Nucleus accumbens (tissue), 56 donors: ENCODE measurements at places on chromosomes 7 and 10.

DNA sequence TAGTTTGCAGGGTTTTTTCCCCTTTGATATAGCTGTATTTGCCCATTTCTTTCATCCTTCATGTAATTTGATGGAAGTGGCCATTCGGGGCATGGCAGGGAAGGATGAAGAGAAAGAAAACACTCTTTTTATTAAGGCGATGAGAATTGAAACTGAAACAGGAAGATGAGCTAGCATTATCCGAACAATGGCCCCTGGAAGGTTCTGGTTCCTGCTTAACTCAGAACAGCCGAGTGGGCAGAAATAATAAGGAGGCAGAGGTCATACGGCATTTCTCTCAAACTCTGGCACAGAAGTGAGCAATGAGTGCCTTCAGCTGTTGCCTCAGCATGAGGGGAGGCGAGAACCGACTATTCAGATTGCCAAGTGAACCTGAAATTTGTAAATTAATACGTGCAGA lies 113.2 kb upstream of the MYO3A start:
- DNase-seq: no peak

GRCh38 chr10:17075533-17076359 lies 53.9 kb downstream of the CUBN start:
- no peak for DNase-seq

- no peak for DNase-seq
Measured at GRCh38 chr7:39434012-39434411, 132.2 kb upstream of the YAE1 start.

DNA sequence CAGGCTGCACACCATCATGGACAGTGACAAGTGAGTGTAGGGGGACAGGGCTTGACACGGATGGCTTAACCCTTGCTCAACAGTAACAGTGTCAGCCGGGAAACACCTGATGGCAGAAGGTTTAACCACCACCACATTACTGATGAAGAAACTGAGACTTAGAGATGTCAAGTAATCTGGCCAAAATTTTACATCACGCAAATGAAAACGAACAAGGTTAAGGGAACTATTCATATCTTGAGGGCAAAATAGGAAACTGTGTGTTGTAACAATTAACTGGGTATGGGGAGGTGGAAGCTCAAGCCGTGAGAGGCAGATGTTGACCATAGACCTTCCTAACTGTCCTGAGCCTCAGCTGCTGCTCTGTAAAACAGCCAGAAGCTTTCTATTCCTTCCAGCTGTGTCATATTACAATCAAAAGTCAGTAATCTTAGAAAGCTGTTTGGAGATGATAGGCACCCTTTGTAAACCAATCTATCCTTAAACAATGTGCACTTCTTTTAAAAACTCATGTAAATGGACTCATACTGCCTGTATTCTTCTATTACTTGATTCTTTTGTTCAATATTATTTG lies 68.4 kb downstream of the ABCC2 start:
- no peak for DNase-seq

DNA sequence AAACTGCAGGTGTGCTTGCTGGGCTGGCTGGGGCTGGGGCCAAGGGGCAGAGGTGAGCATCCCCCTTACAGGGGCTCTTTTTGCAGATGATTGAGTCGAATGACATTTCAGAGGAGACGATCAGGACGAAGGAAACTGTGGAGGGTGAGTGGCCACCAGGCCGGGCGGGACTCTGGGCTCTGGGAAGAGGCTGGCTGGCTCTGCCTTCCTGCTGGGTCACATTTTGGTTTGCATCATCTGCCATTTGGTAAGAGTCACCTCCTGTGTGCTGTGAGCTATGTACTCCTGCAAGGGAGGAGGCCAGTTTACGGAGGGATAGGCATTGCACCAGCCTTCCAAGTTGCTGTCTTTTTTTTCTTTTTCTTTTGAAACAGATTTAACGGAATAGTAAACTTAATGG lies 73.0 kb upstream of the GTF2IRD1 start:
- DNase-seq: no peak

DNA sequence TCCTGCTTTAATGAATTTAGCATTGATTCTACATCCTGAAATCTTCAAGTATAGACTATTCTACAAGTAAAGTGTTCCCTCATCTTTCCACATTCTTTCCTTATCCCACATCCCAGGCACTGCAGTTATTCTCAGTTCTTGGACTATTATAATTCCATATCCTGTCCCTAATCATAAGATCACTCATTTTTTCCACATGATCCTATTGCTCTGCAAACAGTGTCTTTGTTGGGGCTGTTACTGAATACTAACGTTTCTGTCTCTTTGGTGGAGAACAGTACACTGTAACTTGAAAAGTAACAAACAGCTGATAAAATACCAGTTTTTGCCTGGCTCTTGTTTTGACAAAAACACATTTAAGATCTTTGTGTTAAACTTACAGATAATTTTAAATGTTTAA lies 769.9 kb downstream of the MAGI2 start:
- no peak for DNase-seq

- no peak for DNase-seq
Measured at GRCh38 chr10:122127943-122128342, 139.0 kb downstream of the TACC2 start.

- DNase-seq: no peak
Measured at GRCh38 chr10:108673741-108674140, 1249.6 kb downstream of the XPNPEP1 start.

DNA sequence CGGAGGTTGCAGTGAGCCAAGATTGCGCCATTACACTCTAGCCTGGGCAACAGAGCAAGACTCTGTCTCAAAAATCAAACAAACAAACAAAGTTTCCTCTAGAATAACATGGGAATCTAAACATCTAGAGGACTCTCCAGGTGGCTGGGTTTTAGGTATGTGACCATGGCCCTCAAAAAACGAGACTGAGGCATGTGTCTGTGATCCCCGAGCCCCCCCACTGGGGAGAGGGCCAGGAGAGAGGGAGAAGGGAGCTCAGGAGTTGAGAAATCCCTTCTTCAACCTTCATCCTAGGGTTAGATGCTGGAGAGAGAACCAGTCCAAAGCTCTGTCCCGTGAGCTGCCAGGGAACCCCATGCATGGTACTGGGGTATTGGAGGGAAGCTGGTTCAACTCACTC lies 188.0 kb upstream of the LYZL2 start:
- DNase-seq: no peak

- no peak for DNase-seq
Measured at GRCh38 chr10:70494536-70494935, 16.0 kb downstream of the PALD1 start.

- no peak for DNase-seq
Measured at GRCh38 chr7:28410628-28411531, 1.4 kb upstream of the CREB5 start.

DNA sequence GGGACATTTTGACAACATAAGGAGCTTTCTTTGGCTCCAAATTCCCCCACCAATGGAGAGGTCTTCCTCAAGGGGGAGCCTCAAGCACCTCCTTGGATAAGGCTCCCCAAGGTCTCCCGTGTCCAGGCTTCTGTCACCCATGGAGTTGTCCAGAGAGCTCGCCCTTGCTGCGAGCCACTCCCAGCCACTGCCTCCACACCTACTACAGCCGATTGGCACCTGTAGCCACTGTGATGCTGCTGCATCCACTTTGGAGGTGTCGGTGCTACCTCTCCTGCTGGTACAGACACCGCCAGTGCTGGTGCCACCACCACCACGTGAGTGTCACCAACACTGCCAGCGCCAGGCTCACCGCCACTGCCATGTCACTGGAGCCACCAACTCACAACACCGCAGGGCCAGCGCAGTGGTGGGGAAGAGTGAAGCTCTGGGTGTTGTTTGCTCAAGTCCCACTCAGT lies 22.1 kb upstream of the ENO4 start:
- DNase-seq: no peak

- no peak for DNase-seq
Measured at GRCh38 chr7:133207687-133208086, 45.2 kb upstream of the EXOC4 start.

DNA sequence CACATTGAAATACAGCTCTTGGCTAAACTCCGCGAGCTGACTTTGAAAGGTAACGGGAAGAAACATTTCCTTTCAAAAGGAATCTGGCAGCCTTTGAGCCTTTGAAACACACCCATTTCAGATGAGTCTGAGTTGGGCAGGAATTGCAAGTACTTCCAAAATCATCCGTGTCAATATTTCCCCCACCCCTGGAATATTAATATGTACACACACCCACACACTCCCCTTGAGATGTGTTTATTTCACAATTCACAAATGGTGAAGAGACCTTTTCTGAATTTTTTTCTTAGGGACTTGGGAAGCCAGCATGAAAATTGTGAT lies 438.7 kb upstream of the NRP1 start:
- no peak for DNase-seq

GRCh38 chr10:109894516-109894915 lies 28.8 kb downstream of the XPNPEP1 start:
- DNase-seq: peak; percentile 13

- no peak for DNase-seq
Measured at GRCh38 chr10:31146491-31147209, 115.0 kb upstream of the ZNF438 start.

GRCh38 chr10:96374639-96374984 lies 15.8 kb upstream of the OPALIN start:
- DNase-seq: no peak

GRCh38 chr7:50677638-50677996 lies 105.1 kb downstream of the GRB10 start:
- DNase-seq: no peak

DNA sequence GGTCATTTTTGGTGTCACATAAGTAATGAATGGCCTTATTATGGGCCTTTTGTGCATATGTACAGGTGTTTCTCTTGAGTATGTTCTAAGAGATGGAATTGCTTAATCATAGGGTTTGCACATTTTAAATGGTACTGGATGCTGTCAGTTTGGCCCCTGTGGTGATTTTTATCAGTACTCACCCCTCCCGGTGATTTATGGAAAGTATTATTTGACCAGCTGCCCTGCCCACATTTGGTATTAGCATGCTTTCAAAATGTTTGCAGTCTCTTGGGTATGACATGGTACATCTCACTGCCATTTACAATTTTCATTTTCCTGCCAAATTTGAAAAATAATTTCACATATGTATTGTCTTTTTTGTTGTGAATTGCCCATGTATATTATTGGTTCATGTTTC lies 427.7 kb downstream of the LRMDA start:
- DNase-seq: no peak

- no peak for DNase-seq
Measured at GRCh38 chr7:17934612-17935240, 5.6 kb downstream of the SNX13 start.

GRCh38 chr10:108104551-108105156 lies 940.1 kb upstream of the SORCS1 start:
- no peak for DNase-seq

DNA sequence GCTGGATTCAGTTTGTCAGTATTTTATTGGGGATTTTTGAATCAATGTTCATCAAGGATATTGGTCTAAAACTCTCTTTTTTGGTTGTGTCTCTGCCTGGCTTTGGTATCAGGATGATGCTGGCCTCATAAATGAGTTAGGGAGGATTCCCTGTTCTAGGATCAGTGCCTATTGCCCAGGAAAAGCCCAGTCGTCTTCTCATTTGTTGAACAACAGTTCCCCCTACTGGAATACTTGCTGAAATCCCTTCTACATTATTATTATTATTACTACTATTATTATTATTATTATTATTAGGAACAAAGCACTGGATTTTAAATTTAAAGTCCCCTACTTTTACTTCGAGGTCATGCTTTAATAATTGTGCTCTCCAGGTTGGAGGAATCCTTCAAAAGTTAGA lies 528.9 kb downstream of the MAGI2 start:
- no peak for DNase-seq

DNA sequence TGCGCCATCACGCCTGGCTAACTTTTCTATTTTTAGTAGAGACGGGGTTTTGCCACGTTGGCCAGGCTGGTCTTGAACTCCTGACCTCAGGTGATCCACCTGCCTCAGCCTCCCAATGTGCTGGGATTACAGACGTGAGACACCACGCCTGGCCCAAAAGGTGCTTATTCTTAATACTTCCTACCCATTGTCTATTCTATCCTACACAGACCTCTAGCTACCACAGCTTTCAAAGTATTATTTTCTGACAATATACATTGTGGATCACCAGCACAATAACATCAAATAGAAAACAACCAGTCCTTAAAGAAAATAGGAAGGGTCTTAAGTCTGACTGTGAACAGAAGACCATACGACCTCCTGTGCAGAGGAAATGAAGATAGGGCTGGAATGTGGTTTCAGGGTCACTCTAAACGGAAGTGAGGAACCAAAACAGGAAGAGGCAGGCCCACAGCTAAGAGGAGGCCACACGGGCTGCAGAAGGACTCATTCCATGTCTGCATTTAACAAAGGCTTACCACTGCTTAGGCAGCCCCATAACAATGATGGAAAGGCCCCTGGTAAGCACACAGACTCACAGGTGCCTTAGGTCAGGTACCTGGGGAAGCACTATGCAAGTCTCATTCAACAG lies 115.2 kb downstream of the ZFAND4 start:
- DNase-seq: no peak

GRCh38 chr7:26376175-26376917 lies 84.7 kb downstream of the SNX10 start:
- peak; percentile 42 for DNase-seq

DNA sequence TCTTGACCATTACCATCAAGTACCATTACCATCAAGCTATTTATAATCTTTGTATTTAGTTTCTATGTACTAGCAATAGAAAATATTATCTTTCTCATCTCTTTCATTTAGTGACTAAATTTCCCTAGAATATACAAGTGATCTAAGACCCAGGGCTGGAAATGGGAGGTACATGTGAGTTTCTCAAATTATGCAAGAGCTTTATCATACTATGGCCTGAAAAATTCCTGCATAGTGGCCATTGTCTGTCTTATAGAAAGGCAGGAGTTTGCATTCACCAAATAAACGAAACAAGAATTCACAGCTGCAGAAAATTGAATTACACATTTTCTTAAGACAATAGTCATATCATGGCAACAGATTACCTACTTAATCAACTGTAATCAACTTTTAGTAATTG lies 50.7 kb upstream of the HDAC9 start:
- no peak for DNase-seq

DNA sequence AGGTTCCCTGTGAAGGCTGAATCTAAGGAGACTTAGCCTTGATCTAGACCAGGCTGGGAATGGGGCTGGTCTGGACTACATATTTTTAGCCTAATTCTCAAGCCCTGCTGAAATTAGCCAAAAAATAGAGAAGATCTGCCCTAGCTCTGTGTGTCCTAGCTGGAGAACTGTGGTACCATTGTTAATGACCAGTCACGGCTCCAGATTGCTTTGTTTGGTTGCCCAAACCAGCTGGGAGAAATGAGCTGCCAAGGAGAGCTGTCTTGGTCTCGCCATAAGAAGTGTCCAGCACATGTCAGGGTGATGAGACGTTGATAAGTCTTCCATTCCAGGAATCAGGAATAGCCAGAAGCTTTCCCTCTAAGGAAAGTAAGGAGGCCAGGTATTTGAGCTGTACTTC lies 20.7 kb downstream of the GBX1 start:
- peak; percentile 57 for DNase-seq

- DNase-seq: no peak
Measured at GRCh38 chr10:58913717-58914116, 262.7 kb upstream of the PHYHIPL start.

GRCh38 chr7:1105189-1105588 lies 17.3 kb downstream of the GPER1 start:
- no peak for DNase-seq
